ENCODE measurements at places on chromosomes 11 and 22.

DNA sequence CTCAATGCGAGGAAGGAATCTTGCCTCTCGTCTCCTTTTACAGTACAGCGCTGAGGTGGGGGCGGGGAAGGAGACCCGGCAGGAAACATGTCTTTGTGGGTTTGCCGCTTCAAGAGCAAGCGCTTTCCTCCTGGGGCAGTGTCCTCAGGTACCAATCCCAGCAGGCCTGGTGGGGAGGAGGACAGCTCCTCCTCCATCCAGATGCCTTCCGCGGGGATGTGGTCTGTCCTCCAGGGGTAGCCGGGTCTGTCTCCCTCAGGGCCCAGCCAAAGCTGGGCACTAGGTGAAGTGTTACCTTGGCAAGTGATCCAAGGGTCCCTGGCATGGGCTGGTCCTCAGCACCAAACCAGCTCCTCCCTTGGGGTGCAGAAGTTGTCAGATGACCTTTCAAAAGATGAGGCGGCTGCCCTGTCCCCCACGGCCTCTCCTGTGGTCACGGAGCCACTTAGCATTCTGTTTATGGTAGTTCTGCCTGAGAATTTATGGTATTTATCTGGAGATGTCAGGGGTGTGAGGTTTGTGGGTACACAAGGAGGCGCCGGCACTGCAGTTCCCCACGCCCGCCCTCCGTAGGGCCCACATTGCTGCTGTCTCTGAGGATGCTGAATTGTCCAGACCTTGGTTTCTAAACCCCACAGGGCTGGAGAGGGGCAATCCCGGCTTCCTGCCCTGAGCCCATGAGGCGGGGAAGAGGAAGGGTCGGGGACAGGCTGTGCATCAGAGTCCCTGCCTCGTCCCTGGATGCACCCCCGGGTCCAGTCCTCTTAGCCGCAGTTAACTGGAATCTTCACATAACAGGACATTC is 93.5 kb upstream of the ANO1 start:
- no peak for DNase-seq

DNA sequence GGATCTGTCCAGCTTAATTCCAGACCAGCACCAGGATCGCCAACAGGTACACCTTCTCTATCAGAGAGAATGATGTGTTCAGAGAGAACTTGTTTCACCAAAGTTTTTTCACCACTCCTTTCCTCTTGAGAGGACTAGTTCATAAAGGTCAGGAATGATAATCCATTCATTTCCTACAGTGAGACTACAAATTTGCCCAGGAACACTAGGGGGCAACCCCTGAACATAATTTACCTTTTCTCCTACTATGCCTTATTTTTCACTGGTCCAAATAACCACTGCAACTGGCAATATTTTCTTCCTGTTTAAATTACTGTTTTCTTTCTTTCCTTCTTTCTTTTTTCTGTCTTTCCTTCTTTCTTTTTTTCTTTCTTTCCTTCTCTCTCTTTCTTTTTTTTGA is 22.5 kb downstream of the CAVIN3 start:
- DNase-seq: no peak

GRCh38 chr22:44057401-44057987 is 33.4 kb downstream of the PARVB start:
- no peak for DNase-seq

GRCh38 chr11:115964091-115964490 is 459.9 kb upstream of the CADM1 start:
- no peak for DNase-seq

DNA sequence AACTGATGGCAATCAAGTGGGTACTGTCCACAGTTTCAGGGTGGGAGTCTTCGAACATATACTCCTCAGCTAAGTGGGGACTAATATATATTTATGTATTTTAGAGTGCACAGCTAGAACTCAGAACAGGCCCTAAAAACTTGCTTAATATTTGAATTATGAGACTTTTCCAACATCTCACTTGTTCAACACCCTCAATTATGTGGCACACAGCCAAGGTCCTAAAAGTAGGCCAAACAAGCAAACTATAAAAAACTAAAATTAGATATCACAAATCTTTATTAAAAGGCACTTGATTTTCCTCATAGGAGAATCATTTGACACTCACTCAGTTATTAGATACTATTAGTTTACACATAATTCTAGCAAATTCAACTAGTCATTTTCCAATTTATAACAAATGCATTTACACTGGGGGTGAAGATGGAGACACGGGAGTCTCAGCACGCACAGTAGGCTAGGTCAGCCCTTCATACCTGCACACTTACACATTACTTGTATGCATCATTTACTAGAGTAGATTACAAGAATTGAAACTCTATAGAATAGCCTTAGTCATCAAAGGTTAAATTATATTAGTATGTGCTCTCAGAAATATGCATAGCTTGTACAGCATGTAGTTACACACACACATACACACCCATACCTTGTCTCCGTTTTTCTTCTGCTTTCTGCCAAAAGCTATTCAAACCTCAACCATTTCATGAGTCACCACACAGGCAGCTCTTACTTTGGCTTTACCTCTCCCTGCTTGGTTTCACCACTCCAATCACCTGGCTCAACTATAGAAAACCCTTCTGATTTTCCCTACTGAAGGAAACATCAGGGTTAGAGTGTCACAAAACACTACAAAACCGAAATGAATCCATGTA is 171.5 kb downstream of the SBF2 start:
- DNase-seq: no peak

GRCh38 chr11:72225411-72225951 is 914 bp downstream of the INPPL1 start:
- DNase-seq: no peak

DNA sequence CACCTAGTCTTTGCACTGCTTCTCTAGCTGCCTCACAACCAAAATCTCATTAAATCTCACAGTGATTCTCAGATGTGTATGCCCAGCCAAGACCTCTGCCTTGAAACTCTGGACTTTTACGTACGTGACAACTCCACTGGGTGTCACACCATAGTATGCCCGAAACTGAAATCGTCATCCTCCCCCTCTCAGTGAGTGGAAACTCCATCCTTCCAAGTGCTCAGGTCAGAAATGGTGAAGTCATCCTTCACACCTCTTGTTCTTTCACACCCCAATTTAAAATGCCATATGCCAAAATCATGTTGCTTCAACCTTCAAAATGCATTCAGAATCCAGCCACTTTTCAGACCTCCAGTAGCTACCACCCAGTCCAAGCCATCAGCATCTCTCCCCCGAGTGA is 42.5 kb downstream of the SFI1 start:
- DNase-seq: peak; percentile 58

- DNase-seq: no peak
Measured at GRCh38 chr22:46777609-46777970, 15.1 kb downstream of the TBC1D22A start.

DNA sequence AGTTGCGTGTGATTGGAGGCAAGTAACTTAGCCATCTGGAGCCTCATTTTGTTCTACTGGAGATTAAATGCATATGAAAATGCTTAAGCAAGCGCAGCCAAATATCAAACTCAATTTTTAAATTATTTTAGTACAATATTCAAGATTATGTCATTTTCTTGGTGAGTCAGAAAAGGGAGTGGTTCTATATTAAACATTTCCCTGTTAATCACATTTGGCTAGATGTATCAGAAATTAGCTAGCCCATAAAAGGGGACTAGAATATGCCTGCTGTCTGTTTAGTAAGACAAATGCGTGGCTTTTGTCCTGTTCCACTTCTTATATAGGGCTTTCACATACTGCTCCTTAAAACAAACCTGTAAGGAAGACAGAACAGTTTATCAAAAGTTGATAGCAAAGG is 35.0 kb upstream of the BMAL1 start:
- DNase-seq: no peak

GRCh38 chr11:27281740-27282590 is 81.0 kb downstream of the CCDC34 start:
- DNase-seq: peak; percentile 19

GRCh38 chr11:70517203-70517602 is 118.9 kb downstream of the CTTN start:
- no peak for DNase-seq

DNA sequence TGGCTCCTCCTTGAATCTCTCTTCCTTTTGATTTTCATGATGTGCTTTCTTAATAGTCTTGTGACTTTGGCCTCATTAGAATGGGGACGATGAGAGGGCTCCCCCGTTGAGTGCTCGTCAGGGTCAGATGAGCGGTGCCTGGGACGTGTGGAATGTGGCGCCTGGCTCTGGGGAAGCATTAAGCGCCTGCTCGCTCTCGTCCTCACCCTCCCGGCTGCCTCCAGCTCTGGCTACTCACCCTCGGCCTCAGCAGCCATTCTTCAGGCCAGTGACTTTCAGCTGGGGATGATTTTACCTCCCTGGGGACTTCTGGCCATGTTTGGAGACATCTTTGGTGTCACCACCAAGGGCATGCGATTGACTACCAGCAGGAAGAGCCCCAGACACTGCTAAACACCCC is 69.7 kb downstream of the RPS6KA4 start:
- no peak for DNase-seq

DNA sequence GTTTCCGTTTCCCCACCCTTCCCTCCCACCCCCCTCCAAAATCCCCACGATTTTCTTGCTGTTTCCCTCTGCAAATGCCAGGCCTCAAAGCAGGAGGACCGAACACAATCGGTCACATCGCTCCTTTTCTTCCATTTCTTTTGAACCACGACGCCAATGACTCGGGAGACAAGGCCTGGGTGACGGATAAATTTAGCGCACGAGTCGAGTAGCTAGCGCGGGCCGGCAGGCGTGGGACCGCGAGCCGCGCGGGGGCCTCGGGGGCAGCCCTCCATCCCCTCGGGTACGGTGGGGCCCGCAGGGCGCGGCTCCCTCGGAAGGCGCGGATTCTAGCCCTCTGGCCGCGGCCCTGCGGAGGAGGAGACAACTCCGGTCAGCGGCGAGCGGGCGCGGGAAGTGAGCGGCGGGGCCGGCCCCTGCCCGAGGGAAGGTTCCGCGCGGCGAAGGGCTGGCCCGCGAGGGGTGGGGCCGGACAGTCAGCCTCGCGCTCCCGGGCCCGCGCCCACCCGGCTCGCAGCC is 414 bp downstream of the JOSD1 start:
- DNase-seq: no peak

DNA sequence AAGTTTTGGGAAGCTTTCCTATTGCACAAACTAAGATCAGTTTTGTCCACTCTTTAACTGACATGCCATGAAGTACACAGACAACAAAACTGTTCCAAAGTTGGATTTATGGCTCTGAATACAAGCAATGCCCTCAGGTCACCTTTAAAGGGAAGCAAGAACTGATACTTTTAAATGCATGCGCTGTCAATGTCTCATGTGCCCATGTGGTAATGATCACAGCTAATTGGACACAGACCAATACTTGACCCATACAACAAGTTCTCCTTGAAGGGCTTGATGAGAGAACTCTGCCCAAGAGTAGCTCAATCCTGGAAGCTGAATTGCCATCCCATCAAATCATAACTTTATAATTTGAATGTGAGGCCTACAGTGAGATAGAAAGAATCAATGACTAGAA is 624.9 kb downstream of the ETS1 start:
- no peak for DNase-seq

DNA sequence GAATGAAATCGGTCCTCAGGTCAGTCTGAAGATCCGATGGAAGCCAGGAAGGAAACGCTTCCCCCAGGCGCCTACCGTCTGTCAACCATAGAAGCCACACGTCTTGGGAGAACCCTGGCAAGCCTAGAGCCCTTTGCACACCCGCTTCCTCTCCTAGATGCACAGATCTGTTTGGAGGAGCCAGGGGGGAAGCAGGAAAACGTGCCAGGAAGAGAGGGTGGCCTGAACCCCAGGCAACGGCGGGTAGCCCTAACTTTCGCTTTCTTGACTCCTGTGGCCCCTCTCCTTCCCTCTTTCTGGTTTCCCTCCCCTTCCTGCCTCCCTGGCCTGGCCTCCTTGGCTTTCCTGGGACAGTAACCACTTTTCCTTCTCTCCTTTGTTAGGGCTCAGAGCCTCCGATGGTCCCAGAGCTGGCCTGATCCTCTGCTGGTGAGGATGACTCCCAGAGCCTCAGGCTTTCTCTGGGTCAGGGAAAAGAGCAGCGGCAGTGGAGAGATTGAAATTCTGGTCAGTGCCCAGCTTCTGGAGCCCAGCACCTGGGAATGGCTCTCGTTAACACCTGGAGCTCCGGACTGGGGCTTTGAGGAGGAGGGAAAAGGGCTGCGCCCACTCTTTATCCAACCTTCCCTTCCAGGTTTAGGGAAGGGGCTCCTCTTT is 2.1 kb downstream of the FXYD6 start:
- no peak for DNase-seq

DNA sequence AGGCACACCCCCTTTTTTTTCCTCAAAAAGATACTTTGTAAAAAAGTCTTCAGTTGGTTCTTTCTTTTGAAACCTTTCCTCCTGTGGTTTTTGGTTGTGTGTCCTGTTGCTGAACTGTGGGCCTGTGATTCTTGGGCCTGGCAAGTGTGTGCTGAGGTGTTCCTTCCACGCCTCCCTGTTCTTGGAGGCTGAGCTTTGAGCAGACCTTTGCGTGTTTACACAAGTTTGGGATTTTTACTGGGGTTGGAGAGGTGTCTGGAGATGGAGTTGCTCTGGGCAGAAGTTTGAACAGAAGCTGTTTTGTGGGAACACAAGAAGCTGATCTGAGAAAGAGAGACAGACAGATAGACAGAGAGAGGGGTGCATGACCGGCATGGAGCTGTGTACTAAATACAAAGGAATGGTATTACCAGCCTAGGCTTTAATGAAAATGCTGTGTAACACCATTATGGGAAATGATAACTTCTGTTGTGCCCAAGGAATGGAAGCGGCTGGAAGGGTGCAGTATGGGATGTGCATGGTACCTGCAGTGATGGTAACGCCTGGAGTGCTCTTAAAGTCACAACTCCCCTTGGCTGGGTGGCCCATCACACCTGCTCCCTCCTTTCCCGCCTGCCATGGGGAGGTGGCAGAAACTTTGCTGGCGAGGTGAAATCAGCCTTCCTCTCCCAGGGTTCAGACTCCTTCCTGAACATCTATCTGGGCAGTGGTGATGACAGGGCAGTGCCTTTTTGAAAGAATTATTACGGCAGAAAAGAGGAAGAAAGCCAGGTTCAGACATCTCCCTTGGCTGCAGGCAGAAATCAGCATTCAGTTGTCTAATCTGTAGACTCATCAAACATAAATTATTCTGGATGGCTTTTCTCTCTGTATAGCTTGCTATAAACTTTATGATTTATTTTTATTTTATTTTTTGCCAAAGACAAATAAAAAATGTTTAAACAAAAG is 70.4 kb downstream of the LDLRAD3 start:
- DNase-seq: no peak

Measured in GM12878 (cell line).